Left lung (tissue), 14 donors: ENCODE measurements at places on chromosomes 2 and 18.
A peak's percentile ranks its signal among the peaks of the same experiment; 100 is the strongest.

DNA sequence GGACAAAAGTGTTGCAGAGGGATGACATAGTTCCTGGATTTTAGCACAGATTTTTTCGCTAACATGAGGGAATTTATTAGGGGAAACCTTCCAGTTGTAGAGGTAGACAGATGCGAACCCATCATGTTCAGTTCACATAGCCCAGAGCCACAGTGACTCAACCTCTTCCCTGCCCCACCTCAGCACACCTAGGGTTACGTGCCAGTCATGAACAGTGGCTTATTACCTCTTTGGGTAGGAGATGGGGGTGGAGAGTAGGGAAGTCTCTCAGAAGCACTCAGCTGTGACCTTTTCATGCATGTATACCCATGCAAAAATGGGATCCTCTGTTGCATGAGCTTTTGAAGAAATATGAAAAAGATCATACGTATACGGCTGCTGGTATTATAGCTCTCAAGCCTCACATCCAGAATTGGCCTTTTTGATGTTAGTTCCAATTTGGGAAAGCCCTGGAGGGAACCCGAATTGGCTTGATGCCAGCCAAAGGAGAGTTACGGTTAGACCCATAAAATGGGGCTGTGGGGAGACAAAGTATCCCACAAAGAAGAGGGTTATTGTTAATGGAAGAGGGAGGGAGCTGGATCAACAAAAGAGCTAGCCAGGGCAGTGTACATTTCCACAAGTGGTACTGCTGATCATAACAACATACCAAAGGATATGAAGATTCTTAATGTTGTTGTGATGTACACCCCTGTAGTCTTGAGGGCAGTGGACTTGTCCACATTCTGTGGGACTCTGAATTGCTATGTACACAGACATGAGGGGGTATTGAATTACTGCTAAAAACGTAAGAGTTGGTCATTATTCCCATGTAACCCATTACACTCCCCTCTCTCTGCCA, 4.9 kb downstream of the TANC1 start:
- no peaks in the 10 kb centered on the region for H3K27me3 ChIP-seq
- no peaks in the 10 kb centered on the region for H3K36me3 ChIP-seq
- DNase-seq, result no peak
- no peak overlapping the region for H3K4me3 ChIP-seq
- H3K27ac ChIP-seq, result no peak overlapping the region

GRCh38 chr2:30255466-30256408, 24.4 kb downstream of the LBH start:
- no peak overlapping the region for H3K27ac ChIP-seq
- peaks cover 3% of the 10 kb centered on the region for H3K36me3 ChIP-seq
- peaks cover 24% of the 10 kb centered on the region for H3K4me1 ChIP-seq
- DNase-seq, result no peak

DNA sequence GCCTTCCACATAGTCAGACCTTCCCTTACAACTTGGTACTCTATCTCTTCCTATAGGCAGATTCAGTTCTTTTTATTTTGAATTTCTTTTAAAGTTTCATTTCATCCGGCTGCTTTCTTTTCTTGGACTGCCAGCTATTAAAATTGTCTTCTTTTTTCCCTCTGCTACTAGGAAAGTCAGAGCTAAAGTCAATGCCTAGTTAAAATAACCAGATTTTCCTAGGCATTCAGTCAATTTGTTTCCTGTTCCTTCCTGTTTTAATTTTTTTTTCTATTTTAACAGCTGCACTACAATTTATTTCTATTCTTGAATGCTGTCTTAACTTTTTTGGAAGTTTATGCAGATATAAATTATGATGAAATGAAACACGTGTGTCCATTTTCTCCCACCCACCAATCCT, 84.8 kb downstream of the EVA1A start:
- no peaks in the 10 kb centered on the region for H3K4me1 ChIP-seq
- no peaks in the 10 kb centered on the region for H3K27me3 ChIP-seq
- no peak overlapping the region for H3K27ac ChIP-seq
- no peaks in the 10 kb centered on the region for H3K36me3 ChIP-seq
- no peak overlapping the region for H3K4me3 ChIP-seq

DNA sequence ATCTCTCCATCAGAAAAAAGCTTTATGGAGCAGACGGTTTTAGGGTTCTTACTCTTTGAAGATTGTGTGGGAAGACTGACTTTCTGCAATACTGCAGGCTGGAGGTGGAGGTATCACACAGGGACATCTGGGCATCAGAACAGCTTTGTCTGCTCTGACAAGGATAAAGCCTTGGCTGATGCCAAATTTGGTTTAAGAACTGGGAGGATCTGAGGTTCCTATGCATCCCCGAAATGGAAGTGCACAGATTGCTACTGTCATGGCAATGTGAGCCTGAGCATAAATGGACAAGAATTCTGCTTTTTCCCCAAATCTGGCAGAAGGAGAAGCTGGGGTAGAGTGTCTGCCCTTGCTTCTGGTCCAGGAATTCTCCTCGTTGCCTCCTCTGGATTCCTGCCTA, 424.3 kb downstream of the SLC4A3 start:
- no peak overlapping the region for H3K4me3 ChIP-seq
- H3K4me1 ChIP-seq, result no peaks in the 10 kb centered on the region
- no peak for DNase-seq
- H3K36me3 ChIP-seq, result no peaks in the 10 kb centered on the region

DNA sequence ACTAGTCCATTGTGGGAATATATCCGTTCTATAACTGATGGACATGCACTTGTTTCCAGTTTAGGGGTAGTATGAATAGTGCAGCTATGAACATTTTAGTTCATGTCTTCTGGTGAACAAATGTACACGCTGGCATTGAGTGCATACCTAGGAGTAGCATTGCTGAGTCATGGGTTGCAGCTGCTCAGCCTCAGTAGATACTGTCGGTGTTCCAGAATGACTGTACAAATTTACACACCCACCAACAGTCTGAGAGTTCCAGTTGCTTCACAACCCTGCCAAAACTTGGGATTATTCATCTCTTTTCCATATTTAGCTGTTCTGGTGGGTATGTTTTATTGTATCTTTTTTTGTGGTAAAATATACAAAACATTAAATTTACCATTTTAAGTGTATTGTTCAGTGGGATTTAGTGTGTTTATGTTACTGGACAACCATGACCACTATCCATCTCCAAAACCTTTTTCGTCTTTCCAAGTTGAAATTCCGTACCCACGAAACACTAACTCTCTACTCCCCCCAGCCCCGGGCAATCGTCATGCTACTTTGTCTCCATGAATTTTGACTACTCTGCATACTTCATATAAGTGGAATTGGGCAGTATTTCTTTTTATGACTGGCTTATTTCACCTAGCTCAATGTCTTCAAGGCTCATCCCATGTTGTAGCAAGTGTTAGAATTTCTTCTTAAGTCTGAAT, 281.0 kb downstream of the PRKCE start:
- H3K27me3 ChIP-seq, result no peaks in the 10 kb centered on the region
- no peak overlapping the region for H3K27ac ChIP-seq
- no peak overlapping the region for H3K4me3 ChIP-seq
- no peak for DNase-seq
- peaks cover 4% of the 10 kb centered on the region for H3K4me1 ChIP-seq

DNA sequence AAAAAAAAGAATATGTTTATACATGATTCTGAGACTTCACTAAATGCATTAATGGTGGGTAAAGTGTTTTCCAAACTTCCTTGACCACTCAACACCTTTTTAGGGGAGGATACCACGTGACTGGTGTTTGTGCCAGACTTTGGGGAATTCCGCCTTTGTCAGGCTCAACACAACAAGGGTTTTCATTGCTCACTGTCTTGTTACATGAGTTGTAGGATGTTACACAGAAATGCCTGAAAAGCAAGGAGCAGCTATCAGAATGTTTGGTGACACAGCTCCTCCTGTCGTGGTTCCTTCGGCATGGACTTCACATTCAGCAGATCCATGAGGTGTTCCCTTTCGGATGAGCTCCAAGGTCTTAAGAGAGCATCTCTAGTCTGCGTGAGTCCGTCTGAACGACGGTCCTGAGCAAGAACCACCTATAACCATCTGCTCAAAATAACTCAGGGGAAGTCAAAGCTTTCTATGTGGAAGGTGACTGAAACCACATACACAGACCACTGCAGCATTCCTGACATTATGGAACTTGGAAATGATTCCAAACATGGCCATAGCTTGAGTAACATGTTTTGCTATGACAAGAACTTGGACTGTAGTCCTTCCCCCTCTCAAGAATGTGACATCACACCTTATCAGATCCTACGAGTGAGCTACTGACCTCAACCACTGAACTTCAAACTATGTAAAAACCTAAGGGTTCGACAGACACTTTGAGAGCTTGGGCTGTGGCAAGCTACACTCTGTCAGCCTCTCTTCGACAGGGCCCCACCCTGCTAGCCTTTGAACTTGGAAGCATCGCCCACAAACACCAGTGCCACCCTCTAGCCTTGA, 57.5 kb downstream of the MCFD2 start:
- peaks cover 7% of the 10 kb centered on the region for H3K4me1 ChIP-seq
- H3K27me3 ChIP-seq, result no peaks in the 10 kb centered on the region
- no peak for DNase-seq
- no peaks in the 10 kb centered on the region for H3K36me3 ChIP-seq
- H3K27ac ChIP-seq, result peak overlapping the region; percentile 67

- no peak for DNase-seq
- H3K4me3 ChIP-seq, result no peak overlapping the region
- peaks cover 3% of the 10 kb centered on the region for H3K4me1 ChIP-seq
Measured at GRCh38 chr18:76428396-76429261, 66.4 kb downstream of the ZNF516 start.
